ENCODE measurements at places on chromosomes 13 and 19. TPM values are rescaled to one million over a fixed set of nuclear protein-coding genes. Genes with fewer than 3 reads are reported as not detected.

The ZNF136 gene
- 11.0 TPM for total RNA-seq

DNA sequence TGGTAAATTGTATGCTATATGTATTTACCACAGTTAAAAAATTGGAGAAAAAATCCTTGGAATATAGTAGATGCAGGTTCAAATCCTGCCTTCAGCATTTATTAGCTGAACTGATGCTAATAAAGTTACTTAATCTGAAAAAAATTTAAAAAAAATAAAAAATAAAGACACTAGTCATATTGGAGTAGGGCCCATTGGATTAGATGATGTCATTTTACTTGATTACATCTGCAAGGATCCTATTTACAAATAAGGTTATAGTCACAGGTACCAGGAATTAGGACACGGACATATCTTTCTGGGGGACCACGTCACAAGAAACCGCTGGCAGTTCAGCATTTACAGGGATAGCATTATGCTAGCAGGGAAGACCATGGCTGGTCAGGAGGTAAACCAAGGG lies 6.2 kb downstream of the ZNF555 start:
- DNase-seq = no peak

DNA sequence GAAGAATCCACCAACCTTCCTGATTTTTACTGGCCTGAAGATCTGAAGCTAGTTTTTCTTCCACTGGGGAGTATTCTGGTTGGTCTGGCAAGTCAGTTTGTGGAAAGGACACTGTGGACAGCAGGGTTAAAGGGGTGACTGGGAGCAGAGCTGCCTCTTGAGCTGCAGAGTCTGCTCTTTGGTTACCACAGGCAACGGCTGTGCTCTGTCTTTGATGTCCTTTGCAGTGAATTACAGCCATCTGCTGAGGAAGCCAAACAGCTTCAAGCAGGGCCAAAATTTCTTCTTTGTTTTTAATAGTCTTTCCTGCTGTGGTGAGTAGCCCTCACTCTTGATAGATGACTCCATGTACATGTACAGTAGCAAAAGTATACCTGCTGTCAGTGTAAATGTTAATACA lies 75.7 kb downstream of the ZNF100 start:
- no peak for DNase-seq

DNA sequence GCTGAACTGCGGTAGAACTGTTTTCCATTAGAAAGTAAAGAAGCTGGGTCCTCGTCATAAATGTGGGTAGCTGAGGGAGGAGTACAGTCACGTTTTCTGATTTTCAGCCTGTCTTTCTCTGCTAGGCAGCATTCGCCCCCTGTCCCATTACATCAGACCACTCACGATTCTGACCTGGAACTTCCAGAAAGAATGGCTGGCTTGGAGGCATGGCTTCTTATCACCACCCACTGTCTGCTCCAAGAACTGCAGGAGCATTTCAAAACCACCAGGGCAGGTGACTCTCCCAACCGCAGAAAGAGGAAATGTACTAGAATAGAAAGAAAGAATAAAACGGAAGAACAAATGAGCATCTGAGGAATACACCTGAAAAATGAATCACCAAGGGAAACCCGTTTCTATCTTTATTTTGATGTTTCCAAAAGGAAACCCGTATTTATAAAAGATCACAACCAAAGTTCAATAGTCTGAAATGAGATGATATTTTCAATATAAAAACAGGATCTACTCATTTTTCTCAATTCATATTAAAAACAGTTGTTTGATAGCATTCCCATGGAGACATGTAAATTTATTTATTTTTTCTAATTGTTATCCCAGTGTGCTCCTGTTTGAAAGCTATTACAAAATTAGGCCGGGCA lies 22.1 kb upstream of the POMP start:
- peak; percentile 53 for DNase-seq

DNA sequence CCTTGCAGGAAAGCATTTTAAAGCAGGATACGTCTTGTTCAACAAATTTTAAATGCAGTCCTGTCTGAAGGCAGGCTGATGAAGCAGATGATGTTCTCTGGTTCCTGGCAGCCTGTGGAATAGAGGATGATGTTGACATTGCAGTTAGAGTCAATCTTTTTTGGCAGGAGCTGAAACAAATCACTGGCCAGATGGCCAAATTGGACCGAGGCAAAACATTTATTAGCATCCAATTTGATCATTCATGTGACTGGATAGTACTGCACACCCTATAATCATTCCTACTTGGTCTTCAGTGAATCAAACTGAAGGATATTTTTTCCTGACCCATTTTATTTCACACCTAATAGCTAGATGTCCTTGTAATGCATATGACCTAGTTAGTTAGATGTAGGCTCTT lies 172.2 kb upstream of the SLC10A2 start:
- DNase-seq = no peak

The HRC gene
- not detected for total RNA-seq

DNA sequence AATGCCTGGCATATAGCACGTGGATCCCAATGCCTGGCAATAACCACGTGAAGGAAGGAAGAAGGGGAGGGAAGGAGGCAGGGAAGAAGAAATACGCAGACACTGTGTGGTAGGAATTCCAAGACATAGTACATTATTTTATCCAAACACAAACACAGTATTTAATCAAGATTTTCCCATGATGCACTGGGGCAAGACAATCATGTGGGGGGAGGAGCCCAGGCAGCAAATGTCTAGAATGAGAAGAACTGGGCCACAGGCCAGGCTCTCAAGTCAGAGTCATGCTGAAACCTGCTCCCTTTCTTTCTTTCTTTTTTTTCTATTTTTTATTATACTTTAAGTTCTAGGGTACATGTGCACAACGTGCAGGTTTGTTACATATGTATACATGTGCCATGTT lies 717.9 kb downstream of the UQCRFS1 start:
- DNase-seq = no peak

- no peak for DNase-seq
Measured at GRCh38 chr13:22112956-22113745, 442.3 kb downstream of the FGF9 start.

The OR10H1 gene
- total RNA-seq = not detected

DNA sequence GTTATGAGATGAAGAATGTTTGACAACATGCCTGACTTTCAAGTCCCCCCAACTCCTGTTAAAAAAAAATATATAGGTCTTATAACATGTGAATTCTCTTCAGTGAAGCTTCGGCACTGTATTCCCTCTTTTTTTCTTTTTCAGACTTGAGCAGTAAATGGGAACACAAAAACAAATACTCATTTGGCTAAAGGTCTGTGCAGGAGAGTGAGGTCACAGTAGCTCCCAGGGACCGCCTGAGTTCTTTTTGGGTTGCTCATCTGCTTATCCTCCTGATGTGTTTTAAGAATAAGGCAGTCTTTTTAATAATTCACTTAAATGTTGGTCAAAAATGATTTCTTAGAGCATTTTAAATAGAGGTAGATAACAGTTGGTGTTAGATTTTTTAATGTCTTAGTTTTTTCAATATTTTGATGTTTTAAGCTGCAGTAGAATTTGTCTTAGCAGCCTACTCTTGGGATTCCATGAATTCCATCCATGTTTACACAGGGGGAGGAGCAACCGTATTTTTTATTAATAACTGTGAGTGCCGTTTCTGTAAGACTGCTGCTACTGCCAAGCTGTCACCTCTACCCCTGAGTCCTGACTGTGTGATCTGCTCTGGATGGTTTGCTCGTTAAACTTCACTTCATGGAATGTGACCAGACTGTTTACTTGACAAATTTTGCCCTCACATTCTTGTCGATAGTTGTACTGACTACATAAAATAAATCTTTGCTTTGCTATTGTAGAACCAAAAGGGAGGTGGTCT lies 14.9 kb downstream of the HNRNPM start:
- DNase-seq = no peak

- no peak for DNase-seq
Measured at GRCh38 chr13:60617991-60618733, 221.1 kb downstream of the TDRD3 start.

DNA sequence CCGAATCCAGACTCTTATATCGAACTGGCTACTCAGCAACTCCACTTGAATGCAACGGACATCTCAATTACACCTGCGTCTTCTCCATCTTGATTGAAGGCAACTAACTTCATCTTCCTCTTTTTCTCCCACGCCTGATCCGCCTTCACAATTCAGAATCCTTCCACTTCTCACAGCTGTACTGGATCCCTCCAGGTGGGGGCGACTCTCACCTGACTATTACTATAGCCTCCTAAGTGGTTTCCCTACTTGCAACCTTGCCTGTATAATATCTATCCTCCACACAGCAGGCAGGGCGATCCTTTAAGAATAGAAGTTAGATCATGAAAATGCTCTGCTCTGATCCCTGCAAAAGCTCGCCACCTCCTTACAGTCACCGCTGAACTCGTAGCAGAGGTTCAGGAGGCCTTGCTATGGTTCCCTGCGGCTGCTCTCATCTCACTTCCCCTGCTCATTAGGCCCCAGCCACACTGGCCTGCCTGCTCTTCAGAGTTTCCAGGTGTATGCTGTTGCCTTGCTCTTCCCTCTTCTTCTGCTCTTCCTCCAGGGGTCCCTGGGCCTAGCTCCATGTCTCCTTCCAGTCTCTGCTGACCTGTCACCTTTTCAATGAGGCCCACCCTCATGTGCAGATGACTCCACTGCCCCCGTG lies 31.9 kb downstream of the RFXAP start:
- DNase-seq = peak; percentile 26

The CACNG6 gene
- total RNA-seq = not detected

The FAM174C gene
- total RNA-seq = 45.9 TPM

- DNase-seq = no peak
Measured at GRCh38 chr19:1438933-1439354, 748 bp downstream of the RPS15 start.

The FAM216B gene
- total RNA-seq = not detected

DNA sequence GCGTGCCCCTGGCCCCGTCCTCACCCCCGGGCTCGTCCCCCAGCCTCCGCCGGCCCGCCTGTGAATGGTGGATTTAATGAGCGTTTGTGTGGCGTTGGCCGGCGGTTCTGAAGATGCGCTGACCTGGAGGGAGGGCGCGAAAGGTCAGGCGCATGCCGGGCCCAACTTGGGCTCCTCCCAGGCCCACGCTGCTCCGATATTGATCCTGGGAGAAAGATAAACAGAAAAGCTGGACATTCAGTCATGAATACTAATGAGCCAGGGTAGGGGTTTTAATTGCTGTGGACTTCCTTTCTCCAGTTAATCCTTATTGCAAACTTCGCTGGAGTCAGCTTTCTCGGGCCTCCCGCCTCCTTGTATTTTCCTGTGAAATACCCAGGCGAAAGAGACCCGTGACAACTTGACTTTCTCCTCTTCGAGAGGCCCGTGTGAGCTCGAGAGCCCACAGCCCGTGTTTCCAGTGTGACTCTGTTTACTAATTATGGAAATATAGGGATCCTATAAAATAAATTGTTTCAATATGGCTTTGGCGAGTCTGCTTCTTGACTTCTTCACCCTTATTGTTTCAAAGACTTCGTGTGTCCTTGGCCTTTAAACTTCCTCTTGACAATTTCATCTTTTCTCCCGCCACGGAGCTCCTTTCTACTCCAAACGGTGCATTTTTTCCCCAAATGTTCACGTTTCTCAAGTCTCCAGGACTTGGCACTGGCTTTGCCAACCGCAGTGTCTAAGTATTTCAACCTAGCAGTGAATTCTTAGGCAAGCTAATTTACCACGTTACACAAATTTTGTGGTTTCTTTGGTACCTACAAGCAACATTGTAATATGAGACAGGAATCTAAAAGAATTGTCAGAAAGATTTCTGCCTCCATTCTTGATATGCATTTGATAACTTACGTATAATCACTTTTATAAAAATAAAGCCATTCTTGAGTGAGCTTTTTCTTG lies 10.5 kb downstream of the ZIC2 start:
- no peak for DNase-seq

The RASIP1 gene
- total RNA-seq = 0.15 TPM

The ZGLP1 gene
- total RNA-seq = 1.0 TPM

DNA sequence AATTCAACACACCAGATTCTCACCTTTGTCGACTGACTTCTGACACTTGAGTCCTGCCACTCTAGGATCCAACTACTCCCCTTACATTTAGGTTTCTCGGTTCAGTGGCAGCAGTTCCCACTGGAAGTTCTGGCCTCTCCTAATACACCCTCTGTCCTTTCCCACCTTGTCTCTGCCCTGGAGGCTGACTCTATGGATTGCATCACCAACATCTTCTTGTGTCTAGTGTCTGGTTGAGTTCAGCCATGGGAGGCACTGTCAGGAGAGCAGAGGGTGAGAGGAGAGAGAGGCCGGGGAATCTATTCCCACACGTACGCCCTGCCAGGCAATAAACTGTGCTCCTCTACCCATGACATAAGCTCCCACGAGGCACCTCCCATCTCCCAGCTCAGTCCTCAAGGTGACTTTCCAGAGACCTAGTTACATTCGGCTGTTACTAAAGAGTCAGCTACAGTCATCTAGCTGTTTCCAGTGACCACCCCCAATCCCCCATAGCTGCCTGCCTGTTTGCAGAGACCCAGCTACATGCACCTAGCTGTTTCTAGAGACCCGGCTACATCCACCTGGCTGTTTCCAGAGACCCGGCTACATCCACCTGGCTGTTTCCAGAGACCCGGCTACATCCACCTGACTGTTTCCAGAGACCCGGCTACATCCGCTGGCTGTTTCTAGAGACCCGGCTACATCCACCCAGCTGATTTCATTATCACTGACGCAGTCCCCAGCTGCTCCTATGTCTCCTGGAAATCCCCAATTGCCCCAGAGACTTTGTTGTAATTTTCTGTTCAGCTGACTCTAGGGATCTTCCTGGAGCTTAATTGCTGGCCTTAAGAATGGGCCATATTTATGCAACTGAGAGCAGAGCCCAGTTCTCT lies 8.1 kb upstream of the LILRB4 start:
- no peak for DNase-seq

The TINCR gene
- total RNA-seq = 0.53 TPM

DNA sequence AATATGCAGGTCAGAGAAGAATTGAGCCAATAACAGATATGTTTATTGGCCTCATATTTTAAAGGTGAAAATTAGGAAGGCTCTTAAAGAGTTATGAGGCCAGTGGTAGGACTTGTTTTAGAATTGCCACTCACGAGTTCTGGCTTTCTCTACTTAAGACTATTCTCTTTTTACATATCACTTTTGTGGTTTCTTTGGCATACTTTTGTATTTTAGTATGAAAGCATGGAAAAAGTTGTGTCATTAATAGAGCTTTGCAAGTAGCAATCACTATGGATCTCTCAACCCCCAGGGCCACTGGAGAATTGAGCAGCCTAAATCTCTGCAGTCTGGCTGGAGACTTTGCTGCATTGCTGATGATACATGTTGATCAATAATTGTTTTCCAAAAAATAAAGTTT lies 64.6 kb upstream of the SOX21 start:
- DNase-seq = no peak
